ENCODE measurements at places on chromosomes 13 and 19.

- peak; percentile 73 for DNase-seq
Observed at GRCh38 chr19:28468701-28469459, 744.1 kb downstream of the UQCRFS1 start.

DNA sequence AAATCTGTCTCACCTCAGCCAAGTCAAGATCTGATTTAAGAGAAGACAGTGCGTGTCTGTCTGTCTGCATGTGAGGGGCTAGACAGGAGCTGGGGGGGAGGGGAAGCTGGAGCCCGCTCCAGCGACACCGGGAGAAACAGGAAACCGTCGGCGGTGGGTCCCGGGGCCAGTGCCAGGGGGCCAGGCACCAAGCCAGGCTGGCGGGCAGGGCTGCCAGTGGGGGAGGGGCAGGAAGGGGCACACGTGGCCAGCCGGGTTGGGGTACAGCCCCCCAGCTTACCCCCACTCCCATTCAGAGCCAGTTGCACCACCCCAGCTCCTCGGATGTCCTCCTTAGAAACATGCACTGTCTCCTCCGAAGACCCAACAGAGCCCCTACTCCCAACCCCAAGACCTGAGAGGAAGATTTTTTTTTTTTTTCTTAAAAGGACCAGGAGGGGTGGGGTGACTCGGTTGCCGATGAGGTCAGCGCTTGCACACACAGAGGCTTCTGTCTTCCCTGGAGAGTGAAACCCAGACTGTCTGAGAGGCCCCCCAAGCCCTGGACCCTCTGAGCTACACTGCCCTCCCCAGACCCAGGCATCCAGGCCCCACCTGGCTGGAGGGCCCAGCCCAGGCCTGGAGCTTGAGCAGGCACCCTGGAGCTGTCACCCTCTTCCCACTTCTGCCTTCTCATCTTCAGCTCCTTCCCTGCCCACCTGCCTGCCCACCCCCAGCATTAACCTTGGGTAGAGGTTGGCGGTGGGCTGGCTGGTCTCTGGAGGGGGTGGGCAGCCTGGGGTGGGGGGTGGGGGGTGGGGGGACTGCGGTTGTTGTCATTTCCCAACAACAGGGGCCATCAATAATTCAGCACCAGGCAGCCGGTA is 4.0 kb downstream of the ERF start:
- DNase-seq: no peak

GRCh38 chr13:107883561-107884175 is 331.7 kb downstream of the LIG4 start:
- no peak for DNase-seq

DNA sequence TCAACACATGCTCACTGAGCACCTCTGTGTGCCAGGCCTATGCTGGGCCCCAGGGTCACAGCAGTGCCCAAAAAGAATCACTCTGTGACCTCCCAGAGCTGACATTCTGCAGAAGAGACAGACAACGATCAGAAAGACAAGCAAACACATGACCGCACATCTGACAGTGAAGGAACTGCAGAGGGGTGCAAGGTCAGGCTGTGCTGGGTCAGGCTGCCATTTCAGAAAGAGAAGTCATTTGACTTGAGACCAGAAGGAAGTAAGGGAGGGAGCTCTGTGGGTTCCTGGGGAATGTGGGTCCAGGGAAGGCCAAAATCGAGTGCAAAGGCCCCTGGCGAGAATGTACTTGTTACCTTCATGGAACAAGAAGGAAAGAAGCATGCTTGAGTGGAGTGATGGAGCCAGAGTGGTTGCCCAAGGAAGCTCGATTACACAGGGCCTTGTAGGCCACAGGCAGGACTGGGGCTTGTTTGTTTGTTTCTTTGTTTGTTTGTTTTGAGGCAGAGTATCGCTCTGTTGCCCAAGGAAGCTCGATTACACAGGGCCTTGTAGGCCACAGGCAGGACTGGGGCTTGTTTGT is 11.4 kb upstream of the CD22 start:
- peak; percentile 44 for DNase-seq

- no peak for DNase-seq
Observed at GRCh38 chr19:15469513-15470297, 5.4 kb upstream of the RASAL3 start.

- peak; percentile 43 for DNase-seq
Observed at GRCh38 chr19:36547001-36547732, 19.1 kb upstream of the ZNF260 start.

- DNase-seq: no peak
Observed at GRCh38 chr19:43318796-43319314, 34.6 kb upstream of the CD177 start.

DNA sequence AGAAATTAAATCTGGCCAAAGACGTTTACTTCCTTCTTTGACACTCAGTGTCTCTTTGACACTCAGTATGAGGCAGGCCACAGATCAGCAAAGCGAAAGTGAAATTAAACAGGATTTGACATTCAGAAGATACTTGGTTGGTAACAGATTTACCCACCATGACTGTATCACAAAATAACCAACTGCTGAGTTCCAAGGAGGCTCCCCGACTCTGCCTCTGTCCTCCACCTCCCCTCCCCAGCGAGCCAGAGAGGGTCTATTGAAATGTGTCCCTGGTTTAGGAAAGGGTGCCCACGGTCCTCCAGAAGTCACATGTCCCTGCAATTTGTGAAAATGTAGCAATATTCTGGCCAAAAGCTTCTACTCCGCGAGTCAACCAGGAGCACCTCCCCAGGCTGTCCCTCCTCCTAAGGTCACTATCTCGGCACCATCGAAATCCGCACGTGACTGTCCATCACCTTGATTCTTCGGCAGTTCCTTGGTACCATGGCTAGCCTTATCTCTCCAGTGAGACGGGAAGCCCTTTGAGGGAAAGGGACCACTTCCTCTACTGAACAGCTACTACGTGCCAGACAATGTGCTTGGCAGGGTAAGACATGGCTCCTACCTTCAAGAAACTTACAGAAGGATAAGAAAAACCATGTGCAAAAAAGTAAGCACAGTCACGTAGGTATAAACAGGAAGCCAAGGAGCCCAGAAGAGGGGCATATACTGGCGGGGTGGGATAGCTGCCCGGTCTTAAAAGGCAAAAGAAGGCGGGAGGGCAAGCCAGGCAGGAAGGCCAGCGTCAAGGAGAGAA is 1.5 kb downstream of the N4BP2L1 start:
- DNase-seq: peak; percentile 28
